ENCODE measurements at places on chromosomes 11 and 22.
A peak's percentile ranks its signal among the peaks of the same experiment; 100 is the strongest.

- peak; percentile 73 for DNase-seq
Measured at GRCh38 chr22:19109198-19110063, 12.8 kb downstream of the DGCR2 start.

DNA sequence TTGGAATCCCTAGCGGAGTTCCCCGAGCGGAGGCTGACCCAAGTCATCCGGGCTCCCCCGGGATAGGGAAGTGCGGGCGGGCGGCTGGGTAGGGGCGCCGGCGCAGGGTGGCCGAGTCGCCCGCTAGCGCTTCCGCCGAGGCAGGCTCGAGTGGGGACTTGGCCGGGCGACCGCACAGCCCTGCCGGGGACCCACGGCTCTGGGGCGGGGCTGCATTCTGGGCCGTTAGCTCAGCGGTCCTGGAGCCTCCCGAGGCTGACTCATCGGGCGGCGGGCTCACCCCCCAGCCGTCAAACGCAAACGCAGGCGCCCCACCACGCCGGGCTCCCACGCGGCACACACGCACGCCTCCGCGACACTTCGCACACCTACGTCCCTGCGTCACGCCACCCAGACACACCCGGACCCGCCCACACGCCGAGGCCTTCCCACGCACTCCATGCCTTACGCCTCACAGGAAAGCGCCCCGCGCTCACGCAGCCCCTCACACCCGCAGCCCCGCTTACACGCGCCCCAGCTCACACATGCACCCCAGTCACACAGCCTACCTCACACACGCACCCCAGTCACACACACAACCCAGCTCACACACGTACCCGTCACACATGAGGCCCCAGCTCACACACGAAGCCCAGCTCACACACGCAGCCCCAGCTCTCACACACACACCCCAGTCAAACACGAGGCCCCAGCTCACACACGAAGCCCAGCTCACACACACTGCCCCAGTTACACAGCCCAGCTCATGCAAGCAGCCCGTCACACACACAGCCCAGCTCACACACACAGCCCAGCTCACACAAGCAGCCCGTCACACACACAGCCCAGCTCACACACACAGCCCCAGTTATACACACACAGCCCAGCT lies 1.2 kb downstream of the PHLDB1 start:
- peak; percentile 87 for DNase-seq

DNA sequence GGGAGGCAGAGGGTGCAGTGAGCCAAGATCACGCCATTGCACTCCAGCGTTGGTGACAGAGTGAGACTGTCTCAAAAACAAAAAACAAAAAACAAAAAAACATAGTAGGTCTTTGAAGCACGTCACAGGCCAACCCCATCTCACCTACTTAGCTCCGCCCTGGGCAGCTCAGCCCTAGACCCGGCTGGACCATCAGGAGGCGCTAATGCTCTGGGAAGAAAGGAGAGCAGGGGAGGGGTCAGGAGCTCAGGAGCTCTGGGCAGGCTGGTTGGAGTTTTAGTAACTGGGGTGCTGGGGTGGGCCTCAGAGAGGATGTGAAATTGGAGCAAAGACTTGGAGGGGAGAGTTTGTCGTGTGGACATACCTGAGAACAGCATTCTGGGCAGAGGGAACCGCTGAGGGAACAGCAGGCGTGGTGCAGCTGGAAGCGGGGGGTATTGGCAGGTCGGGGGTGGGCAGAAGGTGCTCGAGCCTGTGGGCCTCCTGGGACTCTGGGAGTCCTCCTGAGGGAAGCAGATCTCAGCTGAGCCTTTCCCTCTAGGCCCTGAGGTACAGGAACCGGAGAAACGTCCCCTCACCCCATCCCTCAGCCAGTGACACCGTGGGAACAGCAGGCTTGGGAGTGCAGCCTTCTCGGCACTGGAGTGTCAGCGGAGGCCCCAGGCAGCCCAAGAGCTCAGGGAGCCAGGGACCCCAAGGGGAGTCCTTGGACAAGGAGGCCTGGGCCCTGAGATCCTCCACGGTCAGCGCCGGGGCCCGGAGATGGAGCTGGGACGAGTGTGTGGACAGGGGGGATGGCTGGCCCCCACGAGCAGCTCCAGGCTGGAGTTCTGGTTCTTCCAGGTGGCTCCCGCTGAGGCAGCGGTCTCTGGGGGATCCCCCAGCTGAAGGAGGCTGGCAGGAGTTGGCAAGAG lies 2.2 kb upstream of the RPS6KA4 start:
- DNase-seq: peak; percentile 36

DNA sequence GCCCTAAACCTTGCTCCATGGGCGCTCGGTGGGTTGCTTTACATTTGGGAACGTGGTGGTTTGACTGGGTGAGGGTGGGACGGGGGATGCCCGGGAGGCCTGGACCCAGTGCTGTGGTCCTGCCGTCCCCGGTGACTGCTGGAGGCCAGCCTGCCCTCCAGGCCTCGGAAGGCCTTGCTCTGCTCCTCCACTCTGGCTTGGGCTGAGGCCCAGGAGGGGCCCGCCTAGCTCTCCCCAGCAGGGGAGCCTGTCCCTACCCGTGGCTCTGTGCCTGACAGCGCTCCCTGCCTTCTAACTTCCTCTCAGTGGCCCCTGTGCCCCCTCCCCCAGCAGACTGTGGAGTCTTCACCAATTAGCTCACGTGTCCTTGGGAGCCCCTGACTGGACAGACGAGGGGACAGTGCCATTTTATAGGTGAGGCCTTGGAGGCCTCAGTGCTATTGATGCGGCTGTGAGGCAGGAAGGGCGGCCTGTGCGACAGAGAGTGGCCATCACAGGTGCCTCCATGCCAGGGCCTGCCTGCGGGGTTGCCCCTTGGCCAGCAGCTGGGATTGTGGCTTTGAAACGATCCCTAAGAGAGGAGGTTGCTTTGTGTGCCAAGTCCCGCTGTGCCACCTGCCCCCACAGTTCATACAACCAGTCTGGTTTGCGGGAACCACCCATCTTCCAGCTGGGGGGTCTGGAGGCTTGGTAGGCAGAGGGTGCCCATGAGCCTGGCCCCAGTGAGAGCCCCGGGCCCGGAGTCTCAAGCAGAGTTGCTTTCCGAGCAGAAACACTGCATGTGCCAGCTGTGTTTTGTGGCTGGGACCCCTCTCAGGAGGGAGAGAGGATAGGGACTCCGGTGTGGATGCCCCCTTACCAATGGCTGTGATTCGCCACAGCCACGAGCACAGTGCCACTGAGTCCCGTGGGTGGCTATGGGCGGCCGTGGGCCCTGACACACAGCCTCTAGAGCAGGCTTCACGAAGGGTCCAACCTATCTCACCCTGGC lies 17.7 kb downstream of the TPCN2 start:
- DNase-seq: no peak

GRCh38 chr22:20798974-20799373 lies 25.1 kb downstream of the SERPIND1 start:
- DNase-seq: no peak

GRCh38 chr11:80173371-80174136 lies 732.7 kb upstream of the TENM4 start:
- no peak for DNase-seq

DNA sequence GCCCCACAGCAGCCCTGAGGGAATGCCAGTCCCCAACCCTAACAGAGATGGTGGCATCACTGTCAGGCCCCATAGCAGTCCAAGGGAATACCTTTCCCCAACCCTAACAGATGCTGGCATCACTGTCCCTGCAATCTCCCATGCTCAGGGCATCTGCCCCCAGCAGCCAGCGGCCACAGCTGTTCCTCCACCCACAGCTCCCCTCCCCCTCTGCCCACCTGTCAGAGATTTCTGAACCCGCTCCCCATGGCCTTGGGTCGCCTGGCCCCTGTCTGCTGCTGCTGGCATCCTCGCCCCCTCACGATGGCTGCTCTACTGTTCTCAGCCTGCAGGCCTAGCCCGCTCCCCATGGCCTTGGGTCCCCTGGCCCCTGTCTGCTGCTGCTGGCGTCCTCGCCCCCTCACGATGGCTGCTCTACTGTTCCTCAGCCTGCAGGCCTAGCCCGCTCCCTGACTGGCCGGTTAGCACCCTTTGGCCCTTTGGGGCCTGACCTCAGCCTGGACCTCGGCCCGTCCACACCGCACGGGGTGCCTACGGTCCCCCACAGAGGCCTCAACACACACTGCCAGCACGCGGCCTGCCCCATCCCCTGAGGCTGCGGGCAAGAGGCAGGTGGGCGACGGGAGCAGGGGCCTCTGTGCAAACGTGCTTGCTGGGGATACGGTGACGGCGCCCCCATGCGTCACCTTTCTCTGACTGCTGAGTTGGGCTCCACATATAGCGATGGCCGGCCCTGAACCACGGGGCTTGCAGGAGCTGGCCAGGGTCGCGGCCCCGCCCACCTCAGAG lies 20.7 kb downstream of the CHID1 start:
- DNase-seq: no peak

Data from CD4-positive, alpha-beta T cell treated with Interleukin-12 subunit alpha and Interleukin-12 subunit beta, for 1 hour (primary cell).